Brain (organoid and tissue), 16 donors: ENCODE measurements at places on chromosomes 2 and 18.

DNA sequence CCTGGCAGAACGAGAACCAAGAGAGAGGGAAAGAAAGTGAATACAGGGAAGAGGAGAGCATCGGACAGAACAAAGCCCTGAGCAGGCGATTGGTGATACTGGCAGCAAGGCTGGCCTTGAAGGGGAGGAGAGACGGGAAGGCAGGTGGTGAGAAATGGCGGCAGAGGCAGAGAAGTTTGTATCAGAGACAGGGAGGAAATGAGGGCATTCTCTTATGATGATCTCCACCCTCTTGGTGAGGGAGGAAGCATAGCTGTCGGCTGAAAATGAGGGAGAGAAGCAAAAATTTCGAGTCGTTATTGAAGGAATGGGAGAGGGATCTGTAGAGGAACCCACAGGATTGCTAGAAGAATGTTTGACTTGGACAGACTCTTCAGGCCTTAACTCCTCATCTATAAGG, 80.6 kb downstream of the CLIP4 start:
- DNase-seq: no peak

GRCh38 chr2:126482582-126483464, 173.1 kb upstream of the GYPC start:
- DNase-seq: no peak

DNA sequence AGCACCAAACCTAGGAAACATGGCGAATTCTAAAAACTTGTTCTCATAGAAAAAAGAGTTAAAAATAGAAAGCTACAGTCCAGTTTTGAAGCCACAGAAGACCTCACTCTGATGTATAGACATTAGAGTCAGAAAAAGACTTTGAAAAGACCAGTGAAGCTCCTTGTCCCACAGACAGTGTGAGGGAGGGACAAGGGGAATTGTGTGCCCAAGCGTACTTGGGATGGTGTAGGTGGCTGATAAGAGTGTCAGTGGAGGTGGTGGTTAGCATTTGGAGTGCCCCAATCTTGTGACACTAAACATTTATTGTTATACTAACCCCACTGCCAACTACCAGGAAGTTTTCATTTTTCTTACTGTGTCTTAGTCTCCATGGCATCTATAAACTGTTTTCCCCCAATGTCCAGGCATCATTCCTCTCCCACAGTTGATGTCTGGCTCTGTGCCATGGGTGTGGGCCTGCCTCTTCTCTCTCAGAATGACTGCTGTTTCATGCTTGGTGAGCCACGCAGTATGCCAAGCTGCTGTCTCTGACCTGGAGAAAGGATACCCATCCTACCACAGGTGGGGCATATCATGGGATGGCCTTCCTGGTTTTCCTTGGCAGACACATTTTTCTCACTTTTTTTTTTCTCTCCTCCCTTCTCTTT, 161.4 kb downstream of the RPIA start:
- DNase-seq: no peak

- DNase-seq: no peak
Observed at GRCh38 chr2:179181002-179181401, 83.6 kb downstream of the SESTD1 start.

DNA sequence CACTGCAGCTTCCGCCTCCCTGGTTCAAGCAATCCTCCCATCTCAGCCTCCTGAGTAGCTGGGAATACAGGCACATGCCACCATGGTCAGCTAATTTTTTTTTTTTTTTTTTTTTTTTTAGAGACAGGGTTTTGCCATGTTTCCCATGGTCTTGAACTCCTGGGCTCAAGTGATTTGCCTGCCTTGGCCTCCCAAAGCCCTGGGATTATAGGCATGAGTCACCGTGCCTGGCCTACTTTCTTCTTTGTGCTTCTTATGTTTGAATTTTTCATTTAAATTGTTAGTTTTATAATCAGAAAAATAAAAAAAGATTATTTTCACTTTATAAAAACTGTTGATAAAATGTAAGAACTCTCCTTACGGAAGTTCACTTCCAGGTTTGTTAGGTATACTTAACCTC, 101.5 kb upstream of the LPIN2 start:
- DNase-seq: no peak

DNA sequence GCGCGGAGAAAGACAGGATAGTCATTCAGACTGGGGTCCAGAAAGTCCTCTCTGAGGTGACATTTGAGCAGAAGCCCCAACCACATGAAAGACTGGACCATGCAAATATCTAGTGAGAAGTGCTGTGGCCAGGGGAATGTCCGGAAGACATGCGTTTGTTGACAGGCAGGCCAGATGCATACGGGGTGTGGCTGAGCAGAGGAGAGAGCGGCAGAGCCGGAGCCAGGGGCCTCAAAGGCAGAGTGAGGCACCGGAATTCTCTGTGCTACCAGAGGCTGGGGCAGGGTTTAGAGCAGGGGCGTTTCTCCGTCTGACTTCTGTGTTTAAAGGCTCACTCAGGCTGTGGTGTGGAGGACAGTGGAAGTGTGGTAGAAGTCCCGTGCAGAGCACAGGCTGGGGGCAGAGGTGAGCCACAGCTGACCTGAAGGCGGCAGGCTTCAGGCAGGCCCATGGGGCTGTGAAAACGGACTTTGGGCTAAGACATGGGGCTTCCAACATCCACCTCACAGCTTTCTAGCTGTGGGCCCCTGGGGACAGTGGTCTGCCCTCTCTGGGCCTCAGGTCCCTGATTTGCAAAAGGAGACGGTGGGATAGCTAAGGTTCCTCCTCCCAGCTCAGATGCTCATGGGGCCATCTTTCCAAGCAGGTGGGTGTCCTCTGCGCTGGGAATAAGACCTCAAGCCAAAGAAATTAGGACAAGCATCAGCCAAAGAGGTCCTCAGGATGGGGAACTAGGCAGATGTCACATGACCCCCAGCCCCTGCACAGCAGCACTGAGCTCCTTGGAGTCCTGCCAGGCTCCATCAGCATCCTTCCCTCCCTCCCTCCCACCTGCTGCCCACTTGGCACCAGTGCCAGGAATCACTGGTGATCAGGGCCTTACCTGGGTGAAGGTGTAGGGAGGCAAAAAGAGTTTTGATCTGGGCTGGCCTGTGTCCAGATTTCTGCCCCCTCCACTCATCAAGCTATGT, 11.2 kb downstream of the RUFY4 start:
- DNase-seq: no peak

DNA sequence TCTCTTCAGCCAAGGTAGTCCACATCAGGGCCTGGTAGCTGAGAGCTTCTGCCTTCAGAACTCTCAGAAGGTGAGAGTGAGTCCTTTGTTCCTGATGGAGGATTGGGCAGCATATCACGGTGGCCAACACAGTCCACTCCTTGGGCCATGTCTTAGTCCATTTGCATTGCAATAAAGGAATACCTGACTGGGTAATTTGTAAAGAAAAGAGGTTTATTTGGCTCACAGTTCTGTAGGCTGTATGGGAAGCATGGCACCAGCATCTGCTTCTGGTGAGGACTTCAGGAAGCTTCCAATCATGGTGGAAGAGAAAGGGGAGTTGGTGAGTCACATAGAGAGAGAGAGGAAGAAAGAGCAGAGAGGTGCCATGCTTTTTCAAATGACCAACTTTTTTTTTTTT, 98.8 kb downstream of the ADCYAP1 start:
- DNase-seq: no peak

DNA sequence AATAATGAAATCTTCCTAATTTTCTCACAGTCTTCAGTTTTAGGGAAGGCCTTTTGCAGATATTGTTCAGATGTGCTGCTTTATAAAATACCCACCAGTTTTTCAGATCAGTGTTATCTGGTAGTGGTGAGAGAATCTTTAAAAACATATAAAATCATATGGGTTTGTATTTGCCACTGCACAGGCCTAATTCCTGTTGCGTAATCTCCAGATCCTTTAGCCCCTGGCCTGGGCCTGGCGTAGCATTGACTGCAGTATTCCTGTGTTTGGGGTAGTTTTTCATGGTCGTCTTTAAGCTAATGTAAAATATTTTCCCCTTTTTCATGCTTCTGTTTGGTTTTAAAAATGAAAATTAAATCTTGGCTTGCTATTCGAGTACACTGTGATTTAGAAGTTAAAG, 43.2 kb downstream of the TSHZ1 start:
- no peak for DNase-seq

DNA sequence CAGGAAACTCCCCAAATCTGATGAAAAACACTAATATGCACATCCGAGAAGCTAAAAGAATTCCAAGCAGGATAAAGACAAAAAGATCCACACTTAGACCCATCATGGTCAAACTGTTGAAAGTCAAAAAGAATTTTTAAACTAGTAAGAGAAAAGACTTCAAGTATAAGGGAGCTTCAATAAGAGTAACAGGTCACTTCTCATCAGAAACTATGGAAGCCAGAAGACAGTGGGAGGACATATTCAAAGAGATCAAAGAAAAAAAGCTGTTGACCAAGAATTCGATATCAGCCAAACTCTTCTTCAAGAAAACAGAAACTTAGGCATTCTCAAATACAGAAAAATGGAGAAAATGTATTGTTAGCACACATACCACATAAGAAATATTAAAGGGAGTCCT, 50.4 kb downstream of the ZC3H8 start:
- DNase-seq: no peak

DNA sequence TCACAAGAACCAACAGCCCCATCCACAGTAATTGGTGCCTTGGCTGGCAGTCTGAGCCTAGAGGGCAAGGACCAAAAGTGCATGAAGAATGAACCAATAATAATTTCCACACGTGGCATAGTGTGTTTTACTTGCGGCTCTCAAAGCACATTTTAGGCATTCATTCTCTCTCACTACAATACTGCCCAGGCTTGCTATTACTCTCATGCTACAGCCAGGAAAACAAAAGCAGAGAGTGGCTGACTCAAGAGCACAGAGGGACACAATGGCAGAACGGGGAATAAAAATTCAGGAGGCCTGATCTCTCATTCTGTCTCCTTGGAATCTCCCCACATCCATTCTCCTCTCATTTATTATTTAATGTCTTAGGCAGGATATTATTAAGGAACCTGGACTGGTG, 57.0 kb upstream of the NOL4 start:
- DNase-seq: peak; percentile 27

GRCh38 chr2:37831081-37831780, 93.9 kb upstream of the RMDN2 start:
- DNase-seq: peak; percentile 33

- DNase-seq: peak; percentile 29
Observed at GRCh38 chr18:32771169-32771751, 1.6 kb downstream of the KLHL14 start.

GRCh38 chr2:37638973-37639372, 32.5 kb downstream of the CDC42EP3 start:
- no peak for DNase-seq

- DNase-seq: no peak
Observed at GRCh38 chr2:138948070-138948539, 167.9 kb upstream of the NXPH2 start.

- peak; percentile 41 for DNase-seq
Observed at GRCh38 chr2:18988631-18989232, 369.7 kb downstream of the OSR1 start.

DNA sequence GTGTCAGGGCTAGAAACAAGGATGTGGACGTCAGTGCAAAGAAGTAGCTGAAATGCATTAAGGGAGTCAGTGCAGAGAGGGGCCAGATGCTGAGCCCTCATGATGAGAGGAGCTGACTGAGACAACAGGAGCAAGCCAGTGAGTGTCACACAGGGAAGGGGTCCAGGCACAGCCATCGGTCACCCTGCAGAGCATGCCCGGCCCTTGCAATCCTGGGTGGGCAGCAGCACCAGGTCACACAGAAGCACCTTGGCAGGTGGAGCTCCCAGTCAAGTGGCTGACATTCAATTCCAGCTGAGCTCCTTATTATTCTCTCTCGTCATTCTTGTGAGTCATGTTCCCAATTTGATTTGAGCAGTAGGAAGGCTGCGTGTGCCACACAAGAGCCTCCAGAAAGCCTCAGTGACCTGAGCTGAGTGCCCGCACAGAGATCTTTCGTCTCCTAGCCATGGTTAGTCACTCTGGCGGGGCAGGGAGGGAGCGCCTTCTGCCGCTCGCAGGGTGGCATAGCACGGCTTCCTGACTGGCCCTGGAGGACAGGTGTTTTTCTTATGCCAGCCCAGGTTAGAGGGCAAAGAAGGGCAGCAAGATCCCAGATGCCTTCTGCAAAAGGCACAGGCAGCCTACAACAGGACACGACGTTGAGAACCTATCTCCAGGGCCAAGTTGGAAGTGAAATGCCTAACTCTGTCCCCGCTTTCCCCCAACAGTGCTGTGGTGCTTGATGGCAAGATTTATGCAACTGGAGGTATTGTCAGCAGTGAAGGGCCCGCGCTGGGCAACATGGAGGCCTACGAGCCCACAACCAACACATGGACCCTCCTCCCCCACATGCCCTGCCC, 220.9 kb downstream of the ATAD2B start:
- DNase-seq: no peak

DNA sequence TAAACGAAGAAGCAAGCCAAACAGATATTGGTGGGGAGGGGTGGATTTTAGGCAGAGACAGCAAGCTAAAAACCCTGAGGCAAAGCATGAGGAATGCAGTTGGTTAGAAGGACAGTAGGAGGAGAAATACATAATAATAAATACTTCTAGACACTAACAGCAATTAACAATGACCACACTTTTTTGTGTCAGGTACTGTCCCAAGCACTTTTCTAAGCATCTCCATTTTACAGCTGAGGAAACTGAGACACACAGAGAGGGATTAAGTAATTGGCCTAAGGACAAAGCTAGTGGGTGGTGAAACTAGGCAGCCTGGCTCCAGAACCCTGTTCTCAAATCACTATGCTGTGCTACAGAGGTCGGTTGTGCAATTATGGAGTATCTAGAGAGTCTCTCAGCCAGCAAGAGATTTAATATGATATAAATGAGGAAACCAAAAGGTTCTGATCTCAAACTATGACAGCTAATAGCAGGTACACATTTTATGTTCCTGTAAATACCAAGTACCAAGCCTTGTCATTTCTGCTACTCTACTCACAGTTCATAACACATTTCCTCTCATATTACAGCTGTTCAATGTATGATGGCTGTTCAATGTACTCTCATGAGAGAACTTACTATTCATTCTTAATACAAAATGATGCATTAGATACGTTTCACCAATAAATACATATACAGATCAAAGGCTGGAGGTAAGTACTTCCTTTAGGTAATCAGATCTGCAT, 5.3 kb downstream of the MAP4K3 start:
- DNase-seq: no peak

- DNase-seq: no peak
Observed at GRCh38 chr2:215352602-215353001, 40.7 kb downstream of the ATIC start.

GRCh38 chr18:2909431-2910140, 62.8 kb downstream of the EMILIN2 start:
- DNase-seq: no peak

GRCh38 chr2:30194421-30194820, 36.9 kb upstream of the LBH start:
- DNase-seq: no peak

- no peak for DNase-seq
Observed at GRCh38 chr2:110219496-110220189, 7.3 kb upstream of the MTLN start.
